ENCODE measurements at places on chromosomes 13 and 19.

DNA sequence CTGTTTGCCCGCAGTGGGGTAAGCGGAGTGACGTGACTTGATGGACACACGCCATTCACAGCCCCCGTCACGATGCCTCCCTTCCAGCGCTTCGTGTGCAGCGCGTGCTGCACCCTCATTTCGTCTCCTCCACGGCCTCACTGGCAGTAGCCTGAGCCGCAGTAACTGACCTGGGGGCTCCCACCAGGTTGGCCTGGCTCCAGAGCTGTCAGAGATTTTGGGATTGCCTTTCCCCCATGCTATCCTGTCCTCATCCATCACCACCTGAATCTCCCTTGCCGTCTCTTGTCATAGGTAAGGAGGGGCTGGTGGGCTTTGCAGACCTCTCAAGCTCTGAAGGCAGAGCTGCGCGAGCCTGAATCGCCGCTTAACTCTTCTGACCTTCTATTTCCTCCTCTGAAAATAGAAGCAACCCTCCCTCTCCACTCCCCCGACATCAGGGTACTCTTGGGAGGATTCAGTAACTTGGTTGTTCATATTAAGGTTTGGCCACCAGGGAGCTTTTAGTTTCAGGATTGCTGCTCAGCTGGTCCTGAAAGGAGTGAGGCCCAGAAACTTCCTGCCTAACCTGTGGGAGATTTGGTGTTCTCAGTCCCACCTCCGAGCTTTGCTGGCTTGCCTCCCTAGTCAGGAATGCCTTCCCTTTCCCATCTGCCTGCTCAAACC lies 27.9 kb downstream of the SIGLEC5 start:
- no peak for DNase-seq

DNA sequence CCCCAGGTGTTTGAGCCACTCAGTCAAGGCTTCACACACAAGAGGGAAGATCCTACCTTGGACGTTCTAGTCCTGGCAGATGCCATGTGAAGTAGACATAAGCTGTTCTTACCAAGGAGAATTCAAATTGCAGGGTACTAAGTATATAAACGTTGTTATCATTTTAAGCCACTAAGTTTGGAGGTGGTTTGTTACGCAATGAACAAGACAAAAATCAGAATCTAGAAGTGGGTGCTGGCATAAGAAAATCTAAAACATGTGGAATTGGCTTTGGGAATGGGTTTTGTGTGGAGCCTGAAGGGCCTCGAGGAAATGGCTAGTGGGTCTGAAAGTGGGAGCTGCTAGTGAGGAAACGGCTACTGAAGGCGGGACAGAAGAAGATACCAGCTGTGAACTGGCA lies 83.9 kb downstream of the TBC1D4 start:
- no peak for DNase-seq

DNA sequence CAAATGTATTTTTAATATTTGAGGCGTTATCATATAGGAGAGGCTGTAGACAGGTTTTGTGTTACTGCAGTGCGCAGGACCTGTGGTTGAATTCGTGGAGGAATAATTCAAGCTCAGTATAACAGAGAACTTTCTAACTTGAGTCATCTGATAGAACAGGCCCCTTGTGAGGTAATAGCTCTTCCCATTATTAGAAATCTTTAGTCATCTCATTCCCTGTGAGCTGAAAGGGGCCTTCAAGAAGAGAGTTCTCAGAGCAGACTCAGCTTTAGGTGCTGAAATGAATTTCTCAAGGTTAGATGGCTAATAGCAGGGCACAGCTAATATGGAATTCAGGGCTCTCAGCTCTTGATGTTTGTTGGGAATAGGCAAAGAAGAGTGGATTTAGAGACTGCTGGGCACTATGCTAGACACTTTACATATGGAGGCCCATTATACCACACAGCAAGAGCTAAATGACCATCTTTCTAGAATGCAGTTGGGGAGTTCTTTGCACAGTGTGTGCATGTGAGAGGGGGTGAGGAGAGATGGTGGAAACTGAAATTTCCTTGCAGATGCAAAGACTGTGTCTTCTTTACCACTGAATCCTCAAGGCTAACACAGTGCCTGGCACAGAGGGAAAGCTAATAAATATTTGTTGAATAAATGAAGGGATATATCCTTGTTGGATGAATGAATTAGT lies 89.5 kb downstream of the DGKH start:
- no peak for DNase-seq

DNA sequence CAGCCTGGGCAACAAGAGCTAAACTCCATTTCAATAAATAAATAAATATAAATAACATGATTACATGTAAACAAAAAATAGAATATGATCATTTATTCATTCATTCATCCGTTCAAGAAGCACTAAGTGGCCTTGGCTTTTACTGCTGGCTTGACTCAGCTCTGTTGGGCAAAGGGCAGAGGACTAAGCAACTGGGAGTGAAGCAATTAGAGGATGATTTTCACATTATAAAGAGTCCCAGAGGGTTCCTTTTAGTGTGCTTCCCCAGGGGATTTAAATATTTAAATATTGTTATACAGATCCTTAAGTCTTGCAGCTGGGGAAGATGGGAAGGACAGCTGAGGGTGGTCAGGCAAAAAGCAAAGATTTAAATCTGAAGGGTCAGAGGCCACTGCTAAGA lies 34.9 kb upstream of the FLT1 start:
- DNase-seq = no peak

GRCh38 chr19:17205237-17206140 lies 9.7 kb upstream of the USE1 start:
- peak; percentile 55 for DNase-seq

DNA sequence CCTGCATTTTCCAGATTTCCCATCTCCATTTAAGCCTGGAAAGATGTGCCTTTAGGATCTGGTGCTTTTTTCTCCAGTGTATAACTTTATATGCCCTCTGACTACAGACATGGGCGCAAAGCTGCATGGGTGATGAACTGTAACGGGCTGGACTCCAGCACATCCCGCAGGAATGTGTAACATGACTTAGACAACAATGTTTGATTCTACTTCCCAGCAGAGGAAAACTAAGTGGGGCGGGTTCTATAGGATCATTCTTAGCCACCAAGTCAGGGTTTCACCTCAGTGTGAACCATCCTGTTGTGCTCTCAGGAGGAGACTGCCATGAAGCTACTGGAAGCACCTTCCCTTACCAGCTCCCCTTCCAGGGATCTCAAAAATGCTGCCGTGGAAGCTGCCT lies 93.2 kb upstream of the SERP2 start:
- DNase-seq = no peak

GRCh38 chr19:2246801-2247361 lies 2.2 kb upstream of the AMH start:
- DNase-seq = no peak

DNA sequence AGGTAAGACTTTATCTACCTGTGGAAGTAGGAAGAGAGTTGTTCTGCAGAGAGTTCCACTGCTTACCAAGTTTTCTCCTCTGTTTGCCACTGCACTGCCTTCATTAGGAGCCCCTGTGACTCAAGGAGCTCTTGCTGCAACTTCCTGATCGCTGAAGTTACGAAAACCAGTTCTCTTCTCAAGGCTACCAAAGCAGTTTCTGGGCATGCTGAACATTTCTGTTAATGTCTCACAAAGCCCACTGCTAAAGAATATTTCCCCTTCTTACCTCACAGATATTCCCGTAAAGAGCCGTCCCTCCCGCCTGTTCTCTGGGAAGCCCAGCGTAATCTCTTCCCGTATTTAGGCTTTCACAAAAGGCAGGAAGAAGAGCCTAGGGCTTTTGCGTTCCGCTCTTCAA lies 82.6 kb upstream of the OXGR1 start:
- DNase-seq = no peak

GRCh38 chr19:2591537-2592291 lies 110.8 kb downstream of the GNG7 start:
- DNase-seq = no peak

DNA sequence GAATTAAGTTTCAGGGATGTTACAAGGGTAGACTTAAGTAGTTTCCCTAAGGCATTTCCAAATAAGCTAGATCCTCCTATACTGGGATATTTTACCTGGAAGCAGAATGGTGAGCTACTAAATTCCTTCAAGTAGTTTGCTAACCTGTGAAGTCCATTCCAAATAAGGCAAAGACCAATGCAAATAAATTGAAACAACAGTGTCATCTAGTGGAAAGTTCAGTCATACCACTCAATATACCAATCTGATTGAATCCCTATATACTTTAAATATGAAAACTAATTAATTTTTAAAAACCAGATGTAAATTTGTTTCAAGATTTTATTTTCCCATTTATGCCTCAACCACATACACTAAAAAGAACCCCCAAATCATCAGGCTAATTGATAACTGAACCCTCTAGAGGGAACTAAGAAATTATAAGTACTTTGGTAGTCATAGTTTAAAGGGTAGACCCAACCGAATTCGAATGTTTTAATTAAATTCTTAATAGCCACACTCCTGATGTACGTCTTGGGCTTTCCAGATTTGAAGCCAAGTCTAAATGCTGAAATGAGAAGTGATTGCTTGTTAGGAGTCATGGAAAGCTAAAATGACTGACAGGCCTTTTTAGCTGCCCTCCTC lies 223.7 kb downstream of the TBC1D4 start:
- DNase-seq = no peak

GRCh38 chr19:23917856-23918255 lies 3.2 kb downstream of the ZNF726 start:
- no peak for DNase-seq

DNA sequence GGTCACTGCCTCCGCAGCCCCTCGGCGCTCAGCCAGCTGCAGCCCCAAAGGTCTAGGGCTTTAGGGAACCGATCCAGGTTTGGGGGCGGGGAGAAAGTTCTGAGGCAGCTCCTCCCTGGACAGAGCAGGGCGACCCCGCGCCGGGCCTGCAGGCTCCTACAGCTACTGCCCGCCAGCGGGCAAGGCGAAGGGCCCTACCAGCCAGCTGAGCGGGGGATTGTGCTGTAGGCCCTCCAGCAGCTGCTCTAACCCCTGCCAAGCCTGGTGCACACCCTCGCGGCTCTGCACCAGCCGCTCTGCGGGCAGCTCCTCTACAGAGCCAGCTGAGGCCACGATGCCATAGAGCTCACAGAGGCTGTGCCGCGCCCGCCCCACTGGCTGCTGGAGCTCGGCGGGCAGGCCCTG lies 14.0 kb downstream of the PLIN4 start:
- DNase-seq = no peak

- peak; percentile 63 for DNase-seq
These were observed 3.8 kb downstream of the ZC3H4 start for GRCh38 chr19:47109541-47110375.

DNA sequence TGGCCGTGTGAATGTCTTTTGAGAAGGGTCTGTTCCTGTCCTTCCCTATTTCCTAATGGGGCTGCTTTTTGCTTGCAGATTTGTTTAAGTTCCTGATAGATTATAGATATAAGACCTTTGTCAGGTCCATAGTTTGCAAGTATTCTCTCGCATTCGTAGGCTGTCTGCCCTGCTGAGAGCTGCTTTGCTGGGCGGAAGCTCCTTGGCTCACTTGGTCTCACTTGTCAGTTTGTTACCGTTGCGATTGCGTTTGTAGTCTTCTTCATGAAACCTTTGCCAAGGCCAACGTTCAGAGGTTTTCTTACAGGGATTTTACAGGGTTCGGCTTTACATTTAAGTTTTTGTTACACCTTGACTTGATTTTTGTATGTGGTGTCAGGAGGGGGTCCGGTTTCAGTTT lies 44.0 kb upstream of the TFDP1 start:
- DNase-seq = no peak

GRCh38 chr13:99731747-99732146 lies 230.5 kb downstream of the TM9SF2 start:
- DNase-seq = no peak

- DNase-seq = no peak
These were observed 5.0 kb downstream of the LYL1 start for GRCh38 chr19:13097463-13098258.

DNA sequence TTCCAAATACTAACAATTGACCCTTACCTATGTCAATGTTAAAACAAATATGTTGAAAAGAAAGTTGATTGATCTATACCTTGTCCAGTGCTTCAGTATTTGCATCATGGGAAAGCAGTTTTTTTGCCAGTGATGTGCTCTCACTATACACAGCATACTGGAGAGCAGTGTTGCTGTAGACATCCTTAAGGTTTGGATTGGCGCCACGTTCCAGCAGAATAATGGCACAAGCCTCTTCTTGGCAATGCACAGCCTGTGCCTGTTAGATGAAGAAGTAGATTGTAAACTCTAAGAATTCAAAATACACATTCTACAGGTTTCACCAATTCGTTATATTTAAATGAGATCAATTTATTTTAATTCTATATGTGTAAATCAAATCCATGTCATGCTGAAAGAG lies 43.9 kb upstream of the C1QTNF9B start:
- no peak for DNase-seq

DNA sequence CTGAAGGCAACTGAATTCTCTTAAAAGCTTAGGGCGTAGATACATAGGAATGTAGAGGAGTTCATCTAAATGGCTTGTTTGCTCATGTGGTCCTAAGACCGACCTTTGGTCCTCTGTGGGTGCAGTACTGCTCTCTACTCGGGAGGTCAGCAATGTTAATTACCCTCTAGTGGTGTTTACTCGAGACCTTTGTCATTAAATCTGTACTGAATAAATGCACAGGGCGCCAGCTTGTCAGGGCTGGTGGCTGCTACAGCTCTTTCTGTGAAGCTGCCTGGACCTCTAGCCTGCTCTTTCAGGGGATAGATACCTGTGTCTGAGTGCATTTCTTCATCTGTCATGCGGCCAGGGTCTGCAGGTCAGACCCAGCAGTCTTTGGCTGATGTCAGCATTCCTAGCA lies 29.2 kb upstream of the MPHOSPH8 start:
- DNase-seq = no peak

DNA sequence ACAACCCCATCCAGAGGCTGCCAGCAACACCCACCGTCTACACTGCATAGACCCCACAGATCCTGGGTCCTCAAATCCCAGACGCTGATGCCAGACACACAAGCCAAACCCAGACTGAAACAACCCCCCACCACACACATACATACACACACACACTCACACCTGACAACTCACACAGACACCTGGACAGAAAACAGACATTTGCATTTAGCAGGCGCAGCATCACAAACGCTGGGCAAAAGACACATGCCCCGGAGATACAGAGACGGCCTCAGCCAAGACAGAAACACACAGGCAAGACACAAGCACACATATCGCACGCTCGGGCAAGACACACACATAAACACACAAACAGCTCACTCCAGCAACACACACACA lies 1.3 kb downstream of the BBC3 start:
- DNase-seq = no peak

- DNase-seq = no peak
These were observed 14.6 kb downstream of the FRY start for GRCh38 chr13:32045982-32046785.

DNA sequence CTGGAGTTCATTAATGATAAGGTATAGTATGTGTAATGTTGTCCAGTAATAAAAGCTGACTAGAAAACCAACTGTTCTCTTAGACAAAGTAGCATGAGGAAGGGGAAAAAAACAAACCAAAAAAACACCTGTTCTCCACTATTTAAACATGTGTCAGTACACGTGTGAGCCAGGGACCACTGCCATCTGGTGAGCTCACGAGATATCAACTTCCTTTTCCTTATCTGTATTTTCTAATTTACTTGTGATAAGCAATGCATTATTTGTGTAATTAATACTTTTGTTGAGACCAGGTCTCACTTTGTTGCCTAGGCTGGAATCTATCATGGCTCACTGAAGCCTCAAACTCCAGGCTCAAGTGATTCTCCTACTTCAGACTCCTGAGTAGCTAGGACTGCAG lies 4.3 kb upstream of the SIX5 start:
- no peak for DNase-seq

- no peak for DNase-seq
These were observed 14.7 kb downstream of the ZNF112 start for GRCh38 chr19:44341794-44342193.
